ENCODE measurements at places on chromosomes 12 and 14. TPM values are rescaled to one million over a fixed set of nuclear protein-coding genes. Genes with fewer than 3 reads are reported as not detected.

DNA sequence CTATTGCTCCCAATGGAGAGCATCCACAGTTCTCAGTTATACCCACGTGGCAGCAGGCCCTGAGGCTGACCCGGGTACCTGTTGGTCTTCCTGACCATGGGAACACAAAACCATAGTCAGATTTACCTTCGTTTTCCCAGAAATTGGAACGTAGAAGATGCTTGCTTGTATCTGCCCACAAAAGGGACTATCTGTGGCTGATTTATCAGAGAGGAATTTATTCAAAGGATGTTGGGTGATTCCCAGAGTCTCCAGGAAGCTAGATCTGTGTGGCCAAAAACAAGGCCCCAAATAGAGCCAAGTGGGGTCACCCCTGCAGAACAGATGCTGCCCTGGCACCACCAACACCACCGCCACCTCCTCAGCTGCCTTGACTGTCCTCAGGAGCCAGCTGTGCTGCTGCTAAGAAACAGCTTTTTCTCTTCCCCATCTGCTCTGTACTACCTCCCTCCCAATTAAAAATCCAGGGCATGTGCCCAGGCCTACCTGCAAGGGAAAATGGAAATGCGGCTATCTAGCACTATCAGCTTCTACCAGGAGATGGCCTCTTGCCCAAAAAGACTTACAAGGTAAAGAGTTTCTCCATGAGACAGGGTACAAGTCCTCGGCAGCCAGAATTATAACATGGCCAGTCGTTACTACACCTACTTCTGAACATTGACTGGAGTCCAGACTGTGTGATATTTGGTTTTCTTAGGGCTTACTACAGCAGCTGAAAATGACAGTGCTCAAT is 128.6 kb upstream of the PLEKHG7 start:
- peak; percentile 40 for DNase-seq

DNA sequence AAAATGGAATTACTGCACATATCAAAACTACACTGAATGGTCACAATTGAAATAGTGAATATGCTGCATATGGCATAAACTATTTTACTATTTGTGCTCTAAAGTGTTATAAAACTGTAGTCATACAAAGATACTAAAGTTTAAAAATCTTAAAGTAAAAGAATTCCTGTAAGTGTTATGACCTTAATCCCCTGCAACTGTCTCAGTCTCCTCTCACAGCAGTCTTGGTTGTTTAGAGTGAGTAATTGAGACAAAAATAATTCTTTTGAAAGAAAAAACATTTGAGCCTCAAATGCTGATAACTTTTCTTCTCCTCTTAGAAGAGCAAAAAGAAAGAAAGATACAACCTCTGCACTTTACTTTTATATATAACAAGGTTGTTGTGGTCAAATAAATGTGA is 99.9 kb downstream of the SYT1 start:
- no peak for DNase-seq

- peak; percentile 63 for DNase-seq
Observed at GRCh38 chr14:96130854-96131253, 73.8 kb upstream of the BDKRB2 start.

DNA sequence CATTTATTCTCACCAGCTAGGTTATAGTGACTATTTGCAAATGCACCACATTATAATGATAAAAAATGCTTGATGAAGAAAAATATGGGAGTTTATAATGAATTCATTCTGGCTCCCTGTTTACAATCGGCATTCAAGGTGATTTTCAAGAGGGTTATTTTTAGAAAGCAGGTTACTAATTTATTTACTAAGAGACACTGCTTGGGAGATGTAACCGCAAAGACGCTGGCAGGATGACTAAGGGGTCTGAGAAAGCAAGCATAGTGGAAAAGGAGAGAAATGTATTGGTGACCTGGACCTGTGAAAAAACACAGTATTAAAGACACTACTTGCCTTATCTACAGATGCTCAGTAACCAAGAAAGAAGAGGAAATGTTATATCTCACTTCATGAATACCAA is 13.3 kb upstream of the PITPNM2 start:
- no peak for DNase-seq

DNA sequence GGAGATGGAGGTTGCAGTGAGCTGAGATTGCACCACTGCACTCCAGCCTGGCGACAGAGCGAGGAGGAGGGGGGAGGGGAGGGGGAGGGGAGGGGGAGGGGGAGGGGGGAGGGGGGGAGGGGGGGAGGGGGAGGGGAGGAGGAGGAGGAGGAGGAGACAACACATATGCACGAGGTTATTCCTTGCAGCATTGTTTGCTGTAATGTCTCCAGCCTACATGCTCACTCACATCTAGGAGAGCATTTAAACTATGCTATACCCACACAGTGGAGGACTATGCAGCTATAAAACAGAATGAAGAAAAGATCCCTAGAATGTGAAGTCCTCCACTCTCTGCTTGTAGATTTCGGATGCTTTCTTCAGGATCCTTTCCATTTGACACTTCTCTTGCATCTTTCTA is 3.5 kb upstream of the HIGD1C start:
- DNase-seq = peak; percentile 19

DNA sequence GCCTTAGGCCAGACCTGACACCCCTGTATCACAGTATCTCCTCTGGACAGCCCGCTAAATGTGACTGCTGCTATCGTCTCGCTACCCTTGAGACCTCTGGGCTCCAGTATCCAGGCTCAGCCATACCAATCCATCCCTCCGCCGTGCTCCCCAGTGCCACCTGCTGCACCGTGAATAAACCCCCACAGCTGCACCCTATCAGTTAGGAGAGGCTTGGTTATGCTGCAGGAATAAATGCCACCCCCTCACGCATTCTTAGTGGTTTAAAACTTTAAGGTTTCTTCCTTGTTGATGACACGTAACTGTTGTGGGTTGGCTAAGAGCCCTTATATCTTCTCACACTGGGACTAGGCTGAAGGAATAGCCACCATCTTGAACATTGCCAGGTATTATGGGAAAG is 12.1 kb downstream of the CCDC63 start:
- DNase-seq = no peak

- no peak for DNase-seq
Observed at GRCh38 chr14:37932008-37932407, 275.7 kb upstream of the SSTR1 start.

GRCh38 chr12:69154585-69155363 is 84.6 kb upstream of the CPSF6 start:
- peak; percentile 50 for DNase-seq

DNA sequence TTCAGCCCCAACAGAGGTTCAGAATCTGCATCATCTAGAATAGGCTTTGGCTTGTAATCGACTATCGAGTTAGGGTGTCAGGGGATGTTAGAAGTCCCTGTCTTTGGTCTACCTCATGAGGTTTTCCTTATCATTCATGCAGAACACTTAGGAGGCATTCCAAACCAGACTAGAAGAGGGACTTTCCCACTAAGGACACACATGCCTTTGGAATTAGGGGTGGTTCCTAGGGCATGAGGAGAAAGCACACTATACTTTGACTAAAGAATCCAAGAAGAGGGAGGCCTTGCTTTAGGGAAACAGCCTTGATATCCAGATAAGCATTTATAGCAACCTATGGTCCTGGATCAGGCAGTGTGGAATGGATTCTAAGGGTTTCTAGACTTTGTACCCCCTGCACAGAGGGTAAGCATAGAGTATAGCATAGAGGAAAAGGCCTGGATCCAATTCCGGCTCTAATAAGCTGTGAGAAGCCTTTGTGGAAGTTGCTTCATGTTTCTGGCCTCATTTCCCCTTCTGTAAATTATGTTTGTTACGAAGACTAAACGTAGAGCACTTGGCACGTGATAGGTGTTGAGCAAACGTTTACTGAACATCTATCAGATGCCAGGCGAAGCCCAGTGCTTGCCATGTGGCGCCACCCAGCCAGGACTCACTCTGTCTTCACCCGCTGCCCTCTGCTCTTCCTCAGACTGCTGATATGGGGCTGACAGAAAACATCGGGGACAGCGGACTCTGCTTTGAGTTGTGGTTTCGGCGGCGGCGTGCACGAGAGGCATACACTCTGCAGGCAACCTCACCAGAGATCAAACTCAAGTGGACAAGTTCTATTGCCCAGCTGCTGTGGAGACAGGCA is 13.2 kb downstream of the ZNF219 start:
- DNase-seq = peak; percentile 91

- peak; percentile 61 for DNase-seq
Observed at GRCh38 chr12:94266796-94267536, 118.6 kb downstream of the PLXNC1 start.

DNA sequence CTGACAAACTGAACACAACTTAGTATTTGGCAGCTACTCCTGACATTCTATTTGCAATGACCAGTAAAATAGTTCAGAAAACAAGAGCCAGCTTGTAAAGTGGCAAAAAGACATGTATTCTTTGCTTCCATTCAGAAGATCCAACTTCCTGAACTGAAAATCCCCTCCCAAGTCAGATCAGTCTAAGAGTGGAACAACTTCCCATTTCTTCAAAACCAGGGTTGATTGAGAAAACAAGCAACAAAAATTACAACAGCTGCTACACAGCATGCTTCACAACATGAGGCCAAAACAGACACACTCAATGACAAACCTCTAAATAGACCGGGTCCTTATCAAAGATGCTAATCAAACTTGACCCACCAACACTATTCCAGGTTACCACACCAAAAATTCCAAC is 40.3 kb downstream of the CIT start:
- no peak for DNase-seq

GRCh38 chr12:124698211-124698997 is 131.0 kb upstream of the NCOR2 start:
- peak; percentile 19 for DNase-seq

DNA sequence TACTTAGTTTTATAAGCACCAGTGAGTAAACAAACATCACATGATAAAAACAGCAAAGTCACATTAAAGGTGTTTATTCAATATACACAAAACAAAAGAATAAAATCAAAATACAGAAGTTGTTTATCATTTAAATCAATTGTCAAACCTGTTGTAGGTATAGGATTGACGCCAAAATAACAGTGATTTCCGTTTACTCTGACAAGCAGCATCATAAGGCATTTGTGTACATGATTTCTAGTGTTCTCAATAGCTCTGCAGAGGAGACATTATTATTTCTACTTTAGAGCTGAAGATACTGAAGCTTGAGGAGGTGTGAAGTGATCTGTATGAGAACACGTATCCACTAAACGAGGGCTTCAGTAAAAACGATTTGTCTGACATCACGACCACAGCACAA is 171.9 kb downstream of the CCDC59 start:
- no peak for DNase-seq

DNA sequence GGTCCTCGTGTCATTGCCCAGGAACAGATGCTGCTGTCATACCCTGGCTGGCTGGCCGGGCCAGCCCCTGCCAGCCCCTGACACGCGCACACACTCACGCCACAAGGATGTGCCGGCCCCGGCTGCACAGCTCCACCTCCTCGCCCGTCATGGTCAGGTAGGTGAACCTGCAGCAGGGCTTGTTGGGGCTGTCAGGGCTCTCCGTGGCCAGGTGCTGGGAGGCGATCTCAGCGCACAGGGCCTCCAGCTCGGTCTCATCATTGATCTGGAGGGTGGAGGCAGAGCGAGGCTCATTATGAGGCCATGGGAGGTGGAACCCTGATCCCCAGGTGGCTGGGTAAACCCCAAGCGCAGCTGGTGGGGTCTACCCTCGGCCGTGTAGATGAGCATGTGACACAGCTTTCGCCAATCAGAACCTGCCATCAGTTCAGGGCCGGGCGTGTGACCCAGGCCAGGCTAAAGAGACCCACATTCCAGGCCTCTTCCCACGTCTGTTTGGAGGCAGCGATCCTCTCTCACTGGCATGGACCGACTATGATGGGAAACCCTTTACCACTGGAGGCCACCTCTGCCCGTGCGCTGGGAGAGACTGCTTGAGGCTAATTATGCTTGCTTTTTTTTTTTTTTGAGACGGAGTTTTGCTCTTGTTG is 38.8 kb downstream of the TRAFD1 start:
- no peak for DNase-seq

GRCh38 chr12:128468926-128469325 is 202.0 kb downstream of the TMEM132C start:
- no peak for DNase-seq

DNA sequence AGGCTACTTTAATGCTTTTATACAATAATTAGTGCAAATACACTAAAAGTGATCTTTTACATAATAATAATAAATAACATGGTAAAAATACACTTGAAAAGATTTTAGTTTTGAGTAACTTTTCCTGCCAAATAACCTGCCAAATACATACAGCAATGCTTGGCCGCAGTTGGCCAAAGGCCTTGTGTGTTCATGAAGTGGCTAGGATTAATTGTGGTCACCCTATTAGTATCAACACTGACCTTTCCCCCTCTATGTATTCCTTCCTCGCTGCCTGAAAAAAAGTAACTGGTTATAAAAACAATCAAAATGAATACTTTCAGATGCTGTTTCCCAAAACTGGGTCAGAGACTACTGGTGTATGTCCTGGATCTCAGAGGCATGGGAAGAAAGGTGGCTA is 34.3 kb downstream of the KICS2 start:
- DNase-seq = no peak

GRCh38 chr12:41511247-41511646 is 323.1 kb downstream of the PDZRN4 start:
- no peak for DNase-seq

The CFAP54 gene
- total RNA-seq = 0.18 TPM

The HVCN1 gene
- total RNA-seq = 1.4 TPM

The PELI2 gene
- total RNA-seq = 31.7 TPM

The HAL gene
- total RNA-seq = 0.56 TPM

The NEUROD4 gene
- not detected for total RNA-seq
